ENCODE measurements at places on chromosomes 11 and 22. TPM values are rescaled to one million over a fixed set of nuclear protein-coding genes. Genes with fewer than 3 reads are reported as not detected.

The MMP27 gene
- not detected for total RNA-seq

The NPAS4 gene
- 0.39 TPM for total RNA-seq

The SLC25A45 gene
- 5.8 TPM for total RNA-seq

The OR6A2 gene
- total RNA-seq, result 0.43 TPM

The IFITM2 gene
- 133 TPM for total RNA-seq

The KCNE3 gene
- total RNA-seq, result 18.8 TPM

The OR52E8 gene
- total RNA-seq, result not detected

The WDR74 gene
- 31.3 TPM for total RNA-seq

The FAM180B gene
- not detected for total RNA-seq

The CDC42BPG gene
- 44.5 TPM for total RNA-seq

The TRIM48 gene
- total RNA-seq, result not detected

The DEFB131B gene
- total RNA-seq, result not detected

The ART1 gene
- total RNA-seq, result not detected

The FXYD2 gene
- 0.61 TPM for total RNA-seq

The SHISAL1 gene
- 8.6 TPM for total RNA-seq

The PATE2 gene
- not detected for total RNA-seq

The MACROD1 gene
- 47.0 TPM for total RNA-seq

The HBG1 gene
- total RNA-seq, result not detected

The HEPN1 gene
- total RNA-seq, result not detected

The XKR3 gene
- total RNA-seq, result not detected

The OR5D14 gene
- not detected for total RNA-seq

The TPCN2 gene
- 17.6 TPM for total RNA-seq

The CASTOR1 gene
- 3.7 TPM for total RNA-seq

The MFRP gene
- not detected for total RNA-seq

The PRG2 gene
- not detected for total RNA-seq

The DGCR6 gene
- total RNA-seq, result 2.3 TPM

The MIEF1 gene
- 36.3 TPM for total RNA-seq

Measured in left colon (tissue), 2 donors.